Lower lobe of right lung (tissue), 2 donors: ENCODE measurements at places on chromosomes 11 and 22. TPM values are rescaled to one million over a fixed set of nuclear protein-coding genes. Genes with fewer than 3 reads are reported as not detected.

Gene TIMP3
- total RNA-seq, result 390 TPM

Gene OR4P4
- total RNA-seq, result not detected

Gene USH1C
- total RNA-seq, result 0.30 TPM

Gene SCT
- not detected for total RNA-seq

Gene NXPE1
- total RNA-seq, result not detected

Gene CCDC87
- 0.50 TPM for total RNA-seq

Gene RAB39A
- 3.1 TPM for total RNA-seq

Gene AGBL2
- total RNA-seq, result 6.0 TPM

Gene OR5B12
- not detected for total RNA-seq

Gene P2RY6
- total RNA-seq, result 3.6 TPM

GRCh38 chr11:107785401-107785800 lies 73.2 kb downstream of the SLC35F2 start:
- DNase-seq, result no peak

GRCh38 chr22:37284126-37284804 lies 2.0 kb downstream of the CYTH4 start:
- DNase-seq, result no peak

DNA sequence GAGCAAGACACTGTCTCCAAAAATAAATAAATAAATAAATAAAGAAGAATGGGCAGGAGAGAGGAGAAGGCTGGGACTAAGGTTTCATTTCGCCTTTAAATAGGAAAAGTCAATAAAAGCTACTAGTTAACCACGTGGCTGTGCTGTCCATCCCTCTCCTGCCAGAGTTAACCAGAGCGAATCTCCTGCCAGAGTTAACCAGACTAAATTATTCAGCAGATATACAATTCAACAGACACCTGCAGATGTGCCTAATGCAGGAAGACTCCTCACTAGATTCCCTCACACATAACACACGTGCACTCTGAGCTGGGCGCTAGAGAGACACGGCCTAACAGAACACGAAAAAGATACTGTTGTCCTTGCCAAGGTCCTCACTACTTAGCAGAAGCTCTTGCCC lies 156.1 kb downstream of the IGLL1 start:
- no peak for DNase-seq

DNA sequence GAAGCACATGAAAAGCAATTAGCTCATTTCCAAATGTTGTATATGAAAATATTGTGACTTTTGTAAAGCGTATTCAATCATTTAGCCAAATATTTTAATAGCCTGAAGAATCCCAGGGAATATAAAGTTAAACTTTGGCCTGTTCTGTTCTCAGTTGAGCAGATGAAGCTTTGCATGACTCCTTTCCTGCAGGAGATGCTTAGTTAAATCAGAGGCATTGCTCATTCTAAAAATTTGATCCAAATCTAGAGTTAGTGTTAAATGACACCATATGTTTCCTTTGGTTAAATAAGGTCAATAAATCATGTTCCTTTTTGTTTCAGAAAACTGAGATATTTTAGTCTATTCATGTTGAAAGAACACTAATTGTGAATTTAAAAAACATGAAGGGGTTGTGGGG lies 51.2 kb upstream of the BIRC3 start:
- DNase-seq, result no peak

DNA sequence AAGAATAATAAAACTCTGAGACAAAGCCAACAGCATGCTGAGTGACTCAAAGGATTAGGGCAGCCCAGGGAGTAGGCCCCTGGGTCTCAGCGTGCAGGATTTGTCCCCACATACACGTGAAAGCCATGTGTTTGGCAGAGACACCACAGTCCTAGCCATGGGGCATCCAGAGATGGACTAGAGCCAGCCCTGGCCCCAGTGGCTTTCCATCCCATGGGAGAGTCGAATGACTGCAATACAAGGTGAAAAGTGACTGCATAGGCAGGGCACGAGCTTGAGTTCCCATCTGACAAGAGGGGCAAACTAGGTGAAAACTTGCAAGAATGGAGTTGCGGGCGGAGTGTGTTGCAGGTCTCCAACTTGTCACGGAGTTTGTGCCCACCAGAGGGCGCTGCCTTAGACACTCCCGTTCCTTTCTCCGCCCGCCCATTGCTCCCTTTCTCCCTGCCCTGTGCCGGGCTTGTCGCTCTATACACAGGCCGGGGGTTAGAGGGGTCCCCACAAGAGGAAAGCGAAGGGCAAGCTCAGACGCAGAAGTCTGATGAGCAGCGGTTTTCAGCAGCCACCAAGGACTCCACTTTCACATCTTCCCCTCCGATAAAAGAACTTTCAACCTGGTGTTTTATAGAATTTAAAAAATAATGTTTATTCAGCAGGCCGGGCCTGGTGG lies 24.2 kb downstream of the TSKU start:
- peak; percentile 91 for DNase-seq

GRCh38 chr11:118914178-118914918 lies 11.4 kb downstream of the BCL9L start:
- DNase-seq, result no peak

GRCh38 chr22:38312261-38312800 lies 4.9 kb downstream of the CSNK1E start:
- no peak for DNase-seq

GRCh38 chr22:19578180-19579004 lies 54.2 kb upstream of the CLDN5 start:
- DNase-seq, result no peak

GRCh38 chr11:91871791-91872190 lies 352.8 kb upstream of the FAT3 start:
- no peak for DNase-seq

DNA sequence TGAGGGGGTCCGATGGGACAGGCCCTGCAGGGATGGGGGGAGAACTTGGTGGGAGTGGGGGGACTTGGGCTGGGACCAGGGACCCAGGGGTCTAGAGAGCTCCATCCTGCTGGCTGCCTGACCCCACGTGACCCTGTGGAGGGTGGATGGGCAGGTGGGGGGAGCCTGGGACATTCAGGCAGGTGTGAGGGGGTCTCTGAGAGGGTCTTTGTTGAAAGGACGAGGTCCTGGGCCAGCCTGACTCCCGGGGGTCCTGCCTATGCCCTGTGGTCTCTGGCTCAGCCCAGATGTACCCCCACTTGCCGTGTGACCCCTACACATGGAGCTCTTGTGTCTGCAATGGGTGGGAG lies 7.5 kb downstream of the LRRC56 start:
- DNase-seq, result no peak

DNA sequence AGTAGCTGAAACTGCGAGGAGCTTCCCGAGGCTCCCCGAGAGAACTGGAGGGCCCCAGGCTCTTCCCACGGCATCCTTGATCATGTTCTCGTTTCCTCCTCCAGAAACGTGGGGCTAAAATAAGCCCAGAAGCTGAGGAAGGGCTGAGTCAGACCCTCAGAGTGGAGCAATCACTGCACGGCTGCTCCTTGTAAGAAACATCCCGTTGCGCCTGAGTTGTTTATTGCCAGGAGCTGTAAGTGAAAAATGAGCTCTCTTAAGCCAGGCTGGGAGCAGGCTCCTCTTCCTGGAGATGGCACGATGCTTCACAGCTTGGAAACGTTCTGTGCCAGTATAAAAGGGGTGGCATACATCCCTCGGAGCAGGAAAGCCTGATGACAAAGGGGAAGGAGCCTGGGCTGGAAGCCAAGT lies 47.3 kb upstream of the SYN3 start:
- no peak for DNase-seq

DNA sequence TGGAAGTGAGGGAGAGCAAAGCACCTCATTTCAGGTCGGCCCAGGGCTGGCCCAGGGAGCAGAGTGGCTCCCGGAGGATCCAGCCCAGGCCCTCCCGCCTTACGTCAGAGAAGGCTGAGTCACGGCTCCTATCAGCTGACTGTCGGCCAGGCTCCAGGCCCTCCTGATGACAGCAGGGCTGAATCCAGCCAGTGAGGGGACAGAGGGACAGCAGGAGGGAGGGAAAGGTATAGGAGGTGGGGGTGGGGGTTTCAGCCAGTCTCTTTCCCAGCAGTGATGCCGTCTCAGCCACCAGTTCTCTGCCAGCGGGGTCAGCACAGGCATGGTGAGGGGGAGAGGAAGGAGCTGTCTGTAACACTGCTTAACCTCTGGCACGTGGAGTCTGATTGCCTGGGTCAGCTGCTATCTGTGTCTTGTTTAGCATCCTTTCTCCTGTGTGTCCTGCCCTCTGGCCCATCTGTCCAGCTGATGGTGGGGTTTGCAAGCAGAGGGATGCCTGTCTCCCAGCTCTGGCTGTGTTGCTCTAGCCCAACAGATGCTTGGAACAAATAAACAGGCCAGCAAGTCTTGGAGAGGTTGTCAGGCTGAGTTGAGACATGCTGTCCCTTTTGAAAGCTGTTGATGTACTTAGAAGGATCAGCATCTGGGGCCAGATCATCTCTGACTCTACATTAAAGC lies 74.0 kb downstream of the ADAMTS15 start:
- DNase-seq, result peak; percentile 82

DNA sequence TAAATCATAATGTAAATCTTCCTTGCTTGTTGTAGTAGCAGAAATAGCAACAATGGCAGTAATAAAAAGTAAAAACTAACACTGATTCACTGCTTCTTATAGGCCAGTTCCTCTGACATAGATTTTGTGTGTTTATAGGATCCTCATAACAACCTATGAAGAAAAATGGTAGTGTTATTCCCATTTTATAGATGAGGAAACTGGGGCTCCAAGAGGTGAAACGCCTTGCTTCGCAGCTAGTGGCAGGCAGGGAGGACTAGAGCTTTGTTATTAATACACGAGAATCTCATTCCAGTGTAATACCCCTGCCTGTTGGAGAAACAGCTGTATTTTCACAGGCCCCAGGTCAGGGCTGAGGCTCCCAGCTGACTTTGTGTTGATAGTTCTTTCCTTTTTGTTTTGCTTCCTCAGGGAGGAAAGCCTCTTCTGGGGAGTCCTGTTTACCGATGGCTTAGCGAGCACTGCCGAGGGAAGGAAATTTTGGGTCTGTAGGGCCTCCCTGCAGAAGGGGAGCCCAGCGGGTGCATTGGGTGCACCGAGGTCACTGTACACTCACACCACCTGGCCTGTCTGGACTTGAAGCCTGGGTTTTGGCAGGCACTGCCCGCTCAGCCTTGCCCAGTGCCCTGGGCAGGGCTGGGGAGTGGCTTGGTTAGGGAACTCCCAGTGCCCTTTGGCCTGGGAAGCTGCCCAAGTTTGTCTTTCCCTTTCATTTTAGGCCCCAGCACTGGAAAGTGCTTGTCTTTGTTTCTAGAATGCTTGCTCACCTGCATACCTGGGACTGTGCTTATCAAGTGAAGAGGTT lies 13.5 kb downstream of the KIAA1671 start:
- peak; percentile 84 for DNase-seq

GRCh38 chr22:23257889-23258825 lies 77.8 kb downstream of the BCR start:
- DNase-seq, result no peak

DNA sequence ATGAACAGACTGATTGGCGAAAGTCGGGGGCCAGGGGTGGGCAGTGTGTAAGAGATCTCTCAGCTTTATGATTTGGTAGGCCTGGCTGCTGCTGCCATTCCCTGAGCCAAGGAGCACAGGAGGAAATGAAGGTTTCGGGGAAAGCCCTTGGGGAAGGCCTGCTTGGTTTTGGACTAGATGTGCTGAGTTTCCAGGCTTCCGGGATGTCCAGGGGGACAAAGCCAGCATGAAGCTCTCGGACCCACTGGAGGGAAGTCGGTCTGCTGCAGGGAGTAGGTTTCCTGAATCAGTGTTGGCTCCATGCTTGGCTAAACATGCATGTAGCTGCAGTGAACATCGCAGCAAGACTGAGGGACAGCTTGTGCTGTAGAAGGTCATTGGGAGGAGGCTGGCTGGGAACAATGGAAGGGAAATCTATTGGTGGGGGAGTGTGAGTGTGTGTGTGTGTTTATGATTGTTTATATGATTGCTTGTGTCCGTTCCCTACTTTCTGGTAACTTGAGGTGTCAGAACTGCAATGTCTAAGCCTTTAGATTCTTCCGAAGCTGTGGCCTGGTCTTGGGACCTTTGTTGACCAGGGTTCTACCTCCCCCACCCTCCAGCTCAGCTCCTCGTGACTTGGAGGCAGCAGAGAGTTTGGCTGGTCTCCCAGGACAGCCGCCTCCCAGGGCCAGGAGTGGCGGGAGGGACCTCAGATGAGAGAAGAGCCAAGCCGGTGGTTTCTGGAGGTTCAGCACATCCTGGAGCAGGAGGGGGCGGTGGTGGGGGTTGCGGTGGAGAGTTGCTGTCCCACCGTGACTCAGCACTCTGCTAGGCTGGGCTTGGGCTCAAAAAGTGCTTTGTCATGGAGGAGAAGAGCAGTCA lies 4.0 kb upstream of the FTH1 start:
- DNase-seq, result peak; percentile 96
